ENCODE measurements at places on chromosomes 7 and 10. TPM values are rescaled to one million over a fixed set of nuclear protein-coding genes. Genes with fewer than 3 reads are reported as not detected.

DNA sequence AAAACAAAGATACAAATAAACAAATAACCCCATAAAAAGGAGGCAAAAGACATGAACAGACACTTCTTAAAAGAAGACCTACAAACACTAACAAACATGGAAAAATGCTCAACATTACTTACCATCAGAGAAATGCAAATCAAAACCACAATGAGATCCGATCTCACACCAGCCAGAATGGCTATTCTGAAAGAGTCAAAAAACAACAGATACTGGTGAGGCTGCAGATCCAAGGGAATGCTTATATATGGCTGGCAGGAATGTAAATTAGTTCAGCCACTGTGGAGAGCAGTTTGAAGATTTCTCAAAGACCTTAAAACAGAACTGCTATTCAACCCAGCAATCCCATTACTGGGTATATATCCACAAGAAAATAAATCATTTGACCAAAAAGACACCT, 80.4 kb upstream of the NRP1 start:
- H3K36me3 ChIP-seq: no peaks in the 10 kb centered on the region
- H3K4me1 ChIP-seq: peaks cover 7% of the 10 kb centered on the region
- no peak for DNase-seq
- H3K27me3 ChIP-seq: peaks cover 50% of the 10 kb centered on the region

GRCh38 chr10:91316486-91316885, 93.7 kb upstream of the HECTD2 start:
- no peak overlapping the region for H3K27ac ChIP-seq
- peaks cover 8% of the 10 kb centered on the region for H3K27me3 ChIP-seq
- peaks cover 11% of the 10 kb centered on the region for H3K4me1 ChIP-seq
- DNase-seq: no peak
- H3K4me3 ChIP-seq: no peak overlapping the region

SLC26A5 gene
- total RNA-seq: not detected

DNA sequence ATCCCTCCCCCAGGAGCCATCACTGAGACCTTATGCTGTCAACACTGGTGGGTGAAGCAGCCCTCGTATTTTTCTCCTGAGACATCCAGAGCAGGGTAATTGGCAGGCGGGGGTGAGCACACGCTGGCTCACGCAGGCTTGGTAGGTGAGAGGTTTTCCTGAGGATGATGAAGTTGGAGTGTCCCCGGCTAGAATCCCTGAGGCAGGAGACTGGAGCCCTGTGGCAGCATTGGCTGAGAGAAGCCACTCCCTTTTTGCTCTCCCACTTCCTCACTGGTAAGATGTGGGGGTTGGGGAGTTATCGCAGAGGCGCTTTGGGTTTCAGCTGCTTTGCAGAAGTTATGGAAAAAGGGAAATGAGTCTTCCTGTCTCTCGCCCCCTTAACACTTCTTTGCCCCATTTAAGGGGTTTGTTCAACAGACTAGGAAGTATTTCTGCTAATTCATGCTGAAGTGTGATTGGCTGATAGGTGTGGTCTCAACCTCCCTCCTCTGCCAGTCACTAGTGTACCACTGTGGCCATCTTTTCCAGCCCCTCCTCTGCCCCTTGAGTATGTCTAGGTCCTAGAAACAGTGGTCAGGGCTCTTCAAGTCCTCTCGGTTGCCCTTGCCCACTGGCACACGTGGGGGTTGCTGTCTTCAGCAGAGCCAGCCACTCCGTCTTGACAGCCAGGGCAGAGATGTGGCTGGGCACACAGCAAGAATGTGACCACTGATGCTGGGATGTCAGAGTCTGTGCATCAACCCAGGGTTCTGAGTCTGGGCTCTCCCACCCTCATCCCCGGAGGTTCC, 5.7 kb downstream of the ARPC1B start:
- DNase-seq: peak; percentile 69
- H3K4me1 ChIP-seq: peaks cover 62% of the 10 kb centered on the region
- H3K27ac ChIP-seq: peak overlapping the region; percentile 96
- H3K4me3 ChIP-seq: peak overlapping the region; percentile 78
- no peaks in the 10 kb centered on the region for H3K27me3 ChIP-seq

- H3K27ac ChIP-seq: no peak overlapping the region
- no peak overlapping the region for H3K4me3 ChIP-seq
- H3K4me1 ChIP-seq: peaks cover 16% of the 10 kb centered on the region
- H3K36me3 ChIP-seq: peaks cover 21% of the 10 kb centered on the region
Measured at GRCh38 chr7:37234928-37235327, 213.7 kb downstream of the ELMO1 start.

GRCh38 chr7:110983822-110984456, 107.0 kb upstream of the LRRN3 start:
- H3K27me3 ChIP-seq: no peaks in the 10 kb centered on the region
- no peak overlapping the region for H3K4me3 ChIP-seq
- DNase-seq: no peak
- peaks cover 9% of the 10 kb centered on the region for H3K4me1 ChIP-seq
- no peaks in the 10 kb centered on the region for H3K36me3 ChIP-seq
- H3K27ac ChIP-seq: no peak overlapping the region

- peaks cover 10% of the 10 kb centered on the region for H3K36me3 ChIP-seq
- no peak for DNase-seq
- H3K4me1 ChIP-seq: peaks cover 14% of the 10 kb centered on the region
- H3K27me3 ChIP-seq: no peaks in the 10 kb centered on the region
- peak overlapping the region; percentile 14 for H3K27ac ChIP-seq
- no peak overlapping the region for H3K4me3 ChIP-seq
Measured at GRCh38 chr10:102856758-102857424, 2.8 kb downstream of the BORCS7 start.

CYP3A7 gene
- not detected for total RNA-seq

FAM170B gene
- total RNA-seq: not detected

ARMH3 gene
- 16.0 TPM for total RNA-seq

Measured in activated CD4-positive, alpha-beta T cell treated with anti-CD3 and anti-CD28 coated beads for 36 hours (primary cell).